Hepatocyte (in vitro differentiated cells): ENCODE measurements at places on chromosomes 3 and 15. TPM values are rescaled to one million over a fixed set of nuclear protein-coding genes. Genes with fewer than 3 reads are reported as not detected.

ACTR8 gene
- polyA plus RNA-seq, result 17.2 and 19.6 TPM in 2 replicates

CLRN1 gene
- polyA plus RNA-seq, result not detected in 2 replicates

PPARG gene
- 25.1 and 25.3 TPM in 2 replicates for polyA plus RNA-seq

SIDT1 gene
- 0.18 and 1.9 TPM in 2 replicates for polyA plus RNA-seq

ZNF619 gene
- polyA plus RNA-seq, result 1.2 and 1.8 TPM in 2 replicates
